Small intestine (tissue), 16 donors: ENCODE measurements at places on chromosomes 2 and 18.
A peak's percentile ranks its signal among the peaks of the same experiment; 100 is the strongest.

DNA sequence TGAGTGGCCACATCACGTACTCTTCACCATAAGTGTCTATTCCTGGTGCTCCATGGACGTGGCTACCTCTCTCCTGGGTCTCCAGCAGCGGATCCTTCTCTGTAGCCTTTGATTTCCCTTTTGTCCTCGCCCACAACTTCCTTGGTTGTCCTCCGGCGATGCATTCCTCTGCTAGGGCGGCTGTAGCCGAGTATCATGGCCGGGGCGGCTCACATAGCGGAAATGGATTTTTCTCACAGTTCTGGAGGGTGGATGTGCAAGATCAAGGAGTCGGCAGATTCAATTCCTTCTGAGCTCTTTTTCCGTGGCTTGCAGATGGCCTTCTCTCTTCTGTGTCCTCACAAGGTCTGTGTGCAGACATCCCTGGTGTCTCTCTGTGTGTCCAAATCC is 35.7 kb downstream of the ACKR3 start:
- no peak for DNase-seq

DNA sequence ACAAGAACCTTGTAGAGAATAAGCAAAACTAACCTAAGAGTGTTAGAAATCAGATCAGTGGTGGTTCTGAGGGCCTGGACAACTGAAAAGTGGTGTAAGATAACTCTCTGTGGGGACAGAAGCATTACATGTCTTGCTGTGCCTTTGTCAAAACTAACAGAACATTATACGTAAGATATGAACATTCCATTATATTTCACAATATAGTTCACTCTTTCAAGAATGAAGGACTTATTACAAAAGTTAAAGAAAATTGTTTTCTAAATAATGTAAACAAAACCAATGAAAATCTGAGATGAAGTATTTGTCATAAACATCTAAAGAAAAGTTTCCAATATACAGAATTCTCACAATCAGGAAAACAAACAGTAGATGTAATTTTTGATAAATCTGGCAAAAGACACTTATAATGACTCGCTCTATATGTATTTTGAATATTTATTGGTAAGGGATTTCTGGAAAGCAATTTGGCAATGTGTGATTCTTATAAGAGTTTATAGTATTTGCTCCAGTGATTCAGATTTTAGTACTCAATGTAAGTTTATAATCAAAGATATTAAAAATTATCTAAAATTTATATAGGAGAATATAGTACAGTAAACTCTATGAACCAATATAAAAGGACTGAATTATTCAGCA is 258.4 kb downstream of the CD226 start:
- no peak for DNase-seq

GRCh38 chr2:191128172-191128910 is 22.5 kb downstream of the STAT4 start:
- DNase-seq, result no peak

DNA sequence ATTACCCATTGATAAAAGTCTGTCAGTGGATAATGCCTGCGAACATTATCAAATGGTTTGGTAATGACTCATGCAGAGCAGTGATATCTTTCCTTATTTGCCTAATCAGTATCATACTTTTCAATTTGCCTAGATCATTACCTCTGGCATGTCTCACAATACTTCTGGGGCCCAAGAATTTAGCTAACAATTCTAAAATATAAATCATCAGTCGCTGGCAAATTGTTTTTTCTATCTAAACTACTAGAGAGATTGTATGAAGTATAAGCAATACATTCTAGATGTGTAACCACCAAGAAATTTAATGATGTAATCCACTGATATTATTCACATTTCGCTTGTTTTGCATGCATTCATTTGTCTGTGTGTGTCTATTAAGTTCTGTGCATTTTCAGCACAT is 191.2 kb upstream of the CDH19 start:
- DNase-seq, result no peak

DNA sequence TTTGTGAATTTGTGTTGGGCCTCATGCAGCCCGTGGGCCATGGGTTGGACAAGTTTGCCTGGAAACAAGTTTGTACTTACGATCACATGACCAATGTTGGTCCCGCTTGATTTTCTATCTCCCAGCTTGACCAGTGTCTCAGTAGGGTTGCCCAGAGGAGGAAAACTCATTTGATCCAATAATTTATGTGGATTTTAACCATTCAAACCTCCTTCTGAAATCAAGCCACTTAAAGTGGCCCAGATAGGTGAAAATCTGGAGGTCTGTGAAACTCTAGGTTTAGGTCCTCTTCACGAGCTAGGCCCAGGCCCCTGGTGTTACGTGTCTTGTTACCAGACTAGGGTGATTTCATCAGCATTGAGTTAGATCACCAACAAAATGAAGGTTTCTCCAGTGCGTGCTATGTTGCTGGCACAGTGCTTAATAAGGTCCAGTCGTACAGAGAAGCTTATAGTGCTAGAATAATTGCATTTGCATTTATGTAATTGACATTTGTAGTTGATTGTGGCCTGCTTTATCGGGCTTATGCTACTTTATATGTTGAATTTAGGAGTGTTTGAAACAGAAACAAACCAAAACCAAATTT is 4.4 kb downstream of the ACTR2 start:
- no peak for DNase-seq

DNA sequence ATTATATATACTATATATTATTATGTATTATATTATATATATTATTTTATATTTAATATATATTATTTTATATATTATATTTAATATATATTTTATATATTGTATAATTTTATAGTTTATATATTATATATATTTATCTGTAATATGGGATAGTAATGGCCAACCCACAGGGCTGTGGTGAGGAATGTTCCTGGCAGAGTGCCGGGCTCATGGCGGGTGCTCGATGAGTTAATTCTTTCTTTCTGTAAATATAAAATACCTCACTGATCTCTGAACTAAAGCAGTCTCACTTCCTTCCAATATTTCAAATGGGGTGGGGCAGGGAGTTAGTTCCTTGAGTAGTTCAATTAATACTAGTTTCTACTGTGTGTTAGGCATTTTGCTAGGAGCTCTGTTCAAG is 389.4 kb downstream of the TSN start:
- no peak for DNase-seq

- DNase-seq, result peak; percentile 27
Measured at GRCh38 chr2:158214431-158214830, 112.8 kb downstream of the UPP2 start.

DNA sequence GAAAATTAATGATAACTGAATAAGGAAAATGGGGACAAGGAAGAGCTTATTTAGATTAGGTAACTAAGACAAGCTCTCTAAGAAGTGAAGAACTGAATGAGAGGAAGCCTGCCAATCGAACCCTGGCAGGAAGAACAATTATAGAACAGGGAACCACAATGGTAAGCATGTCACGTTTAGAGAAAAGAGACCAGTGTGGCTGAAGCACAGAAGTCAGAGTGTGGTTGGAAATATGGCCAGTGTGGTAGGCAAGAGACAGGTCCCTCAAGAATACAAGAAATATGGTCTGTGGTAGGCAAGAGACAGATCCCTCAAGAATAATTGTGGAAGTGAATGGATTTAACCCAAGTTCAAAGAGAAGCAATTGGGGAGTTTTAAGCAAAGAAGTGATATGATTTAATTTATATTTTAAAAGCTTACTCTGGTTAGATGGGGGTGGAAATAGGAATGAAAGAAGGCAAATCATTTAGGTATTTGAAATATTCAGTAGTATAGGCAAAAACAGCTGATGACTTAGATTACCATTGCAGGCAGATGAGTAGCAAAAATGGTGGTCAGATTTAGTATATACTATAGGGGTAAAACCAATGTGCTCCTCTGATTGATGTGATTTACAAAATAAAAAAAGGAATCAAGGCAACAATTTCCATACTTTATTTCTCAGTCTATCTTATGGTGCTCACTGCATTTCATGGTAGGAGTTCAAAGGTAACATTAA is 38.8 kb upstream of the ERMN start:
- peak; percentile 35 for DNase-seq

GRCh38 chr18:7383002-7383980 is 152.4 kb downstream of the LRRC30 start:
- no peak for DNase-seq

- DNase-seq, result no peak
Measured at GRCh38 chr2:224731665-224732064, 15.5 kb upstream of the CCDC195 start.

- DNase-seq, result no peak
Measured at GRCh38 chr18:79664525-79665125, 15.0 kb upstream of the CTDP1 start.

- DNase-seq, result no peak
Measured at GRCh38 chr2:21037671-21038108, 6.2 kb downstream of the APOB start.

- DNase-seq, result no peak
Measured at GRCh38 chr18:38948436-38948835, 1382.8 kb upstream of the CELF4 start.

- DNase-seq, result no peak
Measured at GRCh38 chr2:236653863-236654262, 84.2 kb downstream of the ACKR3 start.

GRCh38 chr18:79567481-79568147 is 112.0 kb upstream of the CTDP1 start:
- peak; percentile 16 for DNase-seq

DNA sequence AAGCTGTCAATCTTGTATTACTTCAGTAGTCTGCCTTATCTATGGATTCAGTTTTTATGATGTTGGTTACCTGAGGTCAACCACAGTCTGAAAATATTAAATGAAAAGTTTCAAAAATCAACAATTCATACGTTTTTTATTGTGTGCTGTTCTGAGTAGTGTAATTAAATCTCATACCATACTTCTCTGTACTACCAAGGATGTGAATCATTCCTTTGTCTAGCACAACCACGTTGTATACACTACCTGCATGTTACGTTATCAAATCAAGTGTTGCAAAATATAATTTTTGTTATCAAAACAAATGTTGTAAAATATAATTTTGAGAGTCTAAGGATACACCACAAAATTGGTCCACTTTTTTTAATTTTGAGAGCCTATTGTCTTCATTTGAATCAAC is 590.2 kb upstream of the SETBP1 start:
- no peak for DNase-seq

- DNase-seq, result no peak
Measured at GRCh38 chr2:144890828-144891227, 370.9 kb upstream of the ZEB2 start.

DNA sequence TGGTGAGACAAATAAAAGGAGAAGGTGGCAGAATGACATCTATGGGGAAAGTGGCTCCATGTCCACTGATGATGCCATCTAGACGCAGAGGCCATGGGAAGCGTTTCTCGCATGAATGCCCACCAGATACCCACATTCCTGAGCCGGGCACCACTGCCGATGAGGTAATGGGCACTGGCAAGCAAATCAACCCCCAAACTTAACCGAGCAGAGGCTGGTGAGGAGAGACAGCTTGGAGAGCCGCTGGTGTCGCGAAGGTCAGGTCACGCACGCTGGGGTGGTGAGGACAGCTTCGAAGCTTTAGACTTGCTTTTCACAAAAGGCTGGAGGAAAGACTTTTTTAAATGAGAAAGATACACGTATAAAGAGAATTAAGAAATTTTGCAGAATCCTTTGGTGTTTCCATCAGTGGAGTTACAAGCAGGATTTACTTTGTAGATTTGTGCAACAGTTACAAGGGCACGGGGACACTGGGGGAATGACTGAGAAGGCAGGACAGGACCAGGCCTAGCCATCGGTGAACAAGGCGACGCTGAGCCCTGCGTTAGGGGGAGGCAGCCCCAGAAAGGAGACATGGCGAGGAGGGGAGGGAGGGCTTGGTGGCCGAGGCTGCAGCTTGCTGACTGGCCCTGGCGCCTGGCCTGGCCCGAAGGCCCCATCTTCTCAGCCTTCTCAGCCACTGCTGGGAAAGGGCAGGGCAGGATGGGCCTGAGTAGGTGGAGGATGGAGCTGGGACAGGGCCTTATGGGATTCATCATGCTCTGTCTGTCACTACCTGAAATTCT is 83.9 kb upstream of the HDAC4 start:
- no peak for DNase-seq

DNA sequence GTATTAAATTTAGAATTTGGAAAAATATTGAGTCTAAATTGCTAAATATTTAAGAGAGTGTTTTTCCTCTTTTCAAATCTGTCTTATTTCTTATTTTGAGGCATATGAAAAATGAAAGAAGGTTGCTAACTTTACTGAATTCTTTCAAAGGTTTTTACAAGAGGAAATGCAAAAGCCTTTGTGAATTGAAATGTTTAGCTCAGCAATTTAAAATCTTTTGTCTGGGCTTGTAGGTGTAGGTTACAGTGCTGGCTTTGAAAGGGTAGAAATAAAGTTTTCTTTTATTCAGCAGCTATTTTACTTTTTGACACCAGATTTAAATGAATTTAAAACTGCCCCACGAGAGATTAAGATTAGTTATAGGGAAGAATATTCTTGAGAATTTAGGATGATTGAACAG is 192.0 kb downstream of the CDH7 start:
- no peak for DNase-seq

DNA sequence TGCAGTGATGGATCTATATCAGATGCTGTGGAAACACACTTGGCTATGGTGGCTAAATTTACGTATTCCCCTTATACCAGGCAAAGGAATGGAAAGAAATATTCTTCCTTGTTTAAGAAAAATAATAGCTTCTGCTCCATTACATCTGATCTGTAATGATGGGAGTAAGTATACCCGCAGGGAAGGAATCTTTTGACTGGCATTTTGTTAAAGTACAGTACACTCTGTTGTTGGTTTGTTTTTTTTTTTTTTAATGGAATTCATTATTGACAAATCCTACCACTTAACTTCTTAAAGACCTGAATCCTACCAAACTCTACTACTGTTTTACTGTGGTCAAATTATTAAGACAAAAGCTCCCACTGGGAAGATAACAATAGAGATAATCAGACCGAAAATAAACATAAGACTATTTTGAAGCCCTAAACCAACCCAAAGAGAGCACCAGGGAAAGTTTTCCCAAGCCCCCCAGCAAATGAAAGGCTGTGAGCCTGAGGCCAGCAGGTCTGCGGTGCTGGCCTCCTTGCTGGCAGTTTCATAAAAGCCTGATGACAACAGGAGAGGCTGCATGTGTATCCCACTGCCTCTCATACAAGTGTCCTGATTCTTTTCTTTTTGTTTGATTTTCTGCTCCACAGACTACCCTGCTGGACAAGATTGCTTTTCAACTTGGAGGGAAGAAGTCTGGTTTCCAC is 101.0 kb downstream of the SLC25A12 start:
- DNase-seq, result no peak

DNA sequence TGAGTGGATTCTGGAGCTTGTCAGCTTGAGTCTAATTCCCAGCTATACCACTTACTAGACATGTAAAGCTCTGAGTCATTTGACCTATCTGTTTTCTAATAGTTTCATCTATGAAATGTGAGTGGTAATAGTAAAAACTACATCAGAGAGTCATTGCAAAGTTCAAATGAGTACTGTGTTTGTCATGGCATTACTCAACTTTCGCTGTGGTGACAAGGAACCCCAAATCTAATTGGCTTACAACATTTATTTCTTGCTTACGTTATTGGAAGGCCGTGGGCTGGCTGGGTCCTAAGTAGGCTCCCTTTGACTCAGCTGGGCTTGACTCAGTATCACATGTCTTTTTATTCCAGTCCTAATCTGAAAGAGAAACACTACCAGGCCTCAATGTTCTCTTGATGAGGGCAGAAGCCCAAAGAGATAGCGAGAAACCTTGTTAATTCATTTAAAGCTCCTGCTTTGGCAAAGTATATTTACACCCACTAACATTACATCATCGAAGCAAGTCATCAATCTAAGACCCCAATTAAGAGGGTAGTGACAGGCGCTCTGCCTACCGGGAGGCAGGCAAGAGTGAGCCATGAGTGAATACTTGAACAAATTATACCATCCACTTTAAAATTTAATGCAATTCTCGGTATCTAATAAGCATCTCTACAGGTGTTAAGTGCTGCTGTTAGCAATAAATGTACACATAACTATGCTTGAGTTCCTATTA is 431.8 kb upstream of the SPHKAP start:
- DNase-seq, result no peak

- no peak for DNase-seq
Measured at GRCh38 chr2:134706587-134707329, 12.0 kb downstream of the TMEM163 start.
